ENCODE measurements at places on chromosomes 2 and 18.

DNA sequence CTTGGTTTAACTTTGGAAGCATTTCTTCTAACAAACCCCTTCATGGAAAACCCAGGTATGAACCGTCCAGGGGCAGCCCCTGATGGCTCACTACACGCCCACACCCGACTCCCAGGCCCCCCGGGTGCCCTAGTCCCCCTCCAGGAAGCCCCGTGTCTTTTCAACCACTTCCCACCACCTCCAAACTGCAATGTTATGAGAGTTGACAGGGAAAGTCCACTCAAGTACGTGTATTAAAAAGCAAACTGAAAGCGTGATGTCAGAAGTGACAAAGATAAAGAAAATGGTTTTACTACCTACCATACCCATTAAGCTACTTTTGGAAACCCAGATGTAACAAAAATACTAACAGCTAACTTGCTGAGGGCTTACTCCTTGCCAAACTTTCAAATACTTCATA, 51.5 kb downstream of the L3MBTL4 start:
- DNase-seq = no peak

DNA sequence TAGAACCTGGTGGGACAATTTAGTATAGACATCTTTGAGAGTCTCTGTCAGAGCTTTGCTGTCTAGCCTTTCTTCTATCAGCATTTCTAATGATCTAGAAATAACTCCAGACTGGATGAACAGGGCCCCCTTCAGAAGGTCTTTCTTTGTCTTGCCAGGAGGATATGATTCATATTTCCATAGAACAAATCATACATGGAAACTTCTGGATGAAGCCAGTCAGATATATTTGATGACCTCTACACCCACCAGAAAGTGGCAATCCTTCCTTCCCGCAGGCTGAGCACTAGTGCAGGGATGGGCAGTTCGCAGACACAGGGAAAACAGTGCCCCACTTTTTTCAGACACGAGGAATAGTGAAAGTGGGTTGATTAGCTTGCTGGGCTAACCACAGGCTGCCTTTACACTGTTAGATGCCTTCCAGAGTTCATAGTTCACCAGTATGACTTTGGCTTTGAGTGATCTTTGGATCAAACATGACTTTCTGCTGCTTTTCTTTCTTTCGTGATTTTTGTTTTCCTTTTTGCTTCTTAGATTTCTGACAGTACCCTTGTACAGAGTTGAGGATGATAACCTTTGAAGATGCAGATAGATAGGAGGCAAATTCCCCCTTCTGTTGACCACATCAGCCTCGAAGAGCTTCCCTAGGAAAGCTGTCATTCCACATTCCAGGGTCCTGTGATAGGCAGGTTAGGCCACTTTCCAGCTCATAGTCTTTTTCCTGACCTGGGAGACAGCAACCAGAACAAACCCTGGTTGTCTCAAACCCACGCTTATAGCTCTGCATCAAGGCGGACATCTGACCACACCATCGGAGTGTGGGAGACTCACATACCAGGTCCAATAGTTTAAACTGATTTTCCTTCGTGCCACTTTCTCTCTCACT, 237.0 kb downstream of the ZNF407 start:
- DNase-seq = no peak

DNA sequence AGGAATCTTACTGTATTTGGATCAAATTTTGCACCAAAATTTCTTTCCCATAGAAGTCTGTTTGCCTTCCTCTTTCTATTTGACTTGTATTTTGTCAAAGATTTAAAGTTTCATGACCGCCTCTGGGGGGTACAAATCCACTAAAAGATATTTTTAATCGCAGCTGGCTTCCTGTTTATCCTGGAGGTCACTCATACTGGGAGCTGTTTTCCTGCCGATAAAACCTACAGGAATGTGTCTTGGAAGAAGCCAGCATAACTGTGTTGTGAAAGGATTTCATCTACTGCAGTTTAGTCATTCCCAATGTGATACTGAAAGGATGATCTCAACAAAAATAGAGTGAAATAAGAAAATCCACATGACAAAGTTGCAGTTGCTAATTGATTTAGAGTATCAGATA, 184.0 kb downstream of the RIT2 start:
- DNase-seq = no peak

DNA sequence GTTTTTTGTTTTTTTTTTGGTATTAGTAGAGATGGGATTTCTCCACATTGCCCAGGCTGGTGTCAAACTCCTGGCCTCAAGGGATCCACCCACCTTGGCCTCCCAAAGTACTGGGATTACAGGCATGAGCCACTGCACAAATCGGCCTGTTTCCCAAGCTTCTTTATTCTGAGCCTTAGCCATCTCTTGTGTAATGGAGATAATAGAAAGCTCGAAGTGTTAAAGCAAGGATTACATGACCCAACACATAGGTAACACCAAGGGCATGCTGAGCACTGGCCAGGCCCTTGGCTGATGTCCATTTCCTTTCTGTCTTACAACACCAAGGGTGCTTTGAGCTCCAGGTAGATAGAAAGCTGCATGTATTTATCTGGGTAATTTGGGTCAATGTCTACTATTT, 187.8 kb upstream of the MEX3C start:
- no peak for DNase-seq

- no peak for DNase-seq
These were observed 69.6 kb downstream of the SNTG2 start for GRCh38 chr2:1020206-1020605.

- DNase-seq = no peak
These were observed 176.2 kb upstream of the HDAC4 start for GRCh38 chr2:239576784-239577685.

- no peak for DNase-seq
These were observed 396.3 kb downstream of the IRS1 start for GRCh38 chr2:226403369-226403768.

DNA sequence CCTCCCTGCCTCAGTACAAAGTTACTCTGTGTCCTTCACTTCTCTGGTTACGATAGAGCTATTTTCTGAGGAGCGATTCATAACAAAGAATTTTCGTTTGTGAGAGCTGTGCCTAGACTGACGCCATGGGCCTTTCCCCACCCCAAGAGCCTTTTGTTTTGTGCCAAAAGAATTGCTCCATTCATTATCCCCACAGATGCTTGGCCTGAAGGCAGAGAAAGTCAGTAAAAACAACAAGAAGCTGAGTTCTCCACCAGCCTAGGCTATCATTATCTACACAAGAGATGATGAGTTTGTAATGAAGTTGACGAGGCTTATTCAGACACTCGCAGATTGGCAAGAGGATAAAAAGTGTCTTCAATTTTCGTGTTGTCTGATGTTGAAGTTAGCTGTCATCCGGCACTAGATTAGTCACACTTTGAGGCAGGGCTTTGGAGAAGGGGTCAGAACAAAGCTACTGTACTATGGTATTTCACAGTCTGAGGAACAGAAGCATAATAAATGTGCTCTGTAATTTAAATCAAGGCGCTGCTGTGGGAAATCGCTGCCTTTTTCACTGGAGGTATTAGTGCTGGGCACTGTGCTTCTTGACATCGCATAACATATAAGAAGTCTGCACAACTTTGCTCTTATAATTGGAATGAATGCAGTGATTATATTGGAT, 278.4 kb upstream of the FIGN start:
- DNase-seq = no peak

GRCh38 chr2:214587442-214587841, 176.6 kb downstream of the VWC2L start:
- no peak for DNase-seq

DNA sequence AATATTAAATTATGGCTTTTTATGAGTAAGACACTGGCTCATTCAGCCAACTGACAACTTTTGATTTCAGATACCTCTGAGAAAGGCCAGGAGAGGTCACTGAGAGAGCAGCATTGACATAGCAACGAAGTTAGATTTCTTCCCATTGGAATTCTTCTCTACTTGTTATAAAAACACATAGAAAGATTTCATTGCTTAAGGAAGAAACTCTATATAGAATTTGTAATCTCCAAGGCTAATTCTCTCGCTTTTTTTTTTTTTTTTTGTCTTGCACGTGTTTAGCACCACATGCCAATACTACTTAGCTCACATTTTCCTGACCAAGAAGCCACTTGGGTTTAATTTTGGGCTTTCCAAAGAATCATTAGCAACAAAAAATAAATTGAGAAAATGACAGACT, 233.7 kb downstream of the CALCRL start:
- no peak for DNase-seq

DNA sequence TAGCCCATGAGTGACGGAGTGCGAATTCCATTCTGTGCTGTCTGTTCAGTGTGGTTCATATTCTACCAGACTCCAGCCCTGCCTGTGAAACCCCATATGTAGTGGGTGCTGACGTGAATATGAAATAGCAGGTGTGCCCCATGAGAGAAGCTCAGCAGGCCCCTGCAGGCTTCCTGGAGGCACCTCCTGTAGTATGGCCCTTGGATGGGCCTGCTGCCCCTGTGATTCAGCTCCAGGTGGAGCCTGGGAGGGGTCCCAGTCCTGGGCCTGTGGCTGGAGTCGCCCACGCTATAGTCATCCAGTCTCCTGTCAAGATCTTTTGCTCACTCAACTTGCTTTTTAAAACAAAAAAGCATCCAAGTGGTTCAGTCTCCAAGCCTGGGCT, 125.5 kb downstream of the GLI2 start:
- DNase-seq = no peak

GRCh38 chr2:102321941-102322719, 10.8 kb downstream of the IL1RL1 start:
- no peak for DNase-seq

- DNase-seq = no peak
These were observed 524.0 kb downstream of the CMPK2 start for GRCh38 chr2:6341588-6342129.

- no peak for DNase-seq
These were observed 45.2 kb downstream of the CYP1B1 start for GRCh38 chr2:38030635-38031355.

DNA sequence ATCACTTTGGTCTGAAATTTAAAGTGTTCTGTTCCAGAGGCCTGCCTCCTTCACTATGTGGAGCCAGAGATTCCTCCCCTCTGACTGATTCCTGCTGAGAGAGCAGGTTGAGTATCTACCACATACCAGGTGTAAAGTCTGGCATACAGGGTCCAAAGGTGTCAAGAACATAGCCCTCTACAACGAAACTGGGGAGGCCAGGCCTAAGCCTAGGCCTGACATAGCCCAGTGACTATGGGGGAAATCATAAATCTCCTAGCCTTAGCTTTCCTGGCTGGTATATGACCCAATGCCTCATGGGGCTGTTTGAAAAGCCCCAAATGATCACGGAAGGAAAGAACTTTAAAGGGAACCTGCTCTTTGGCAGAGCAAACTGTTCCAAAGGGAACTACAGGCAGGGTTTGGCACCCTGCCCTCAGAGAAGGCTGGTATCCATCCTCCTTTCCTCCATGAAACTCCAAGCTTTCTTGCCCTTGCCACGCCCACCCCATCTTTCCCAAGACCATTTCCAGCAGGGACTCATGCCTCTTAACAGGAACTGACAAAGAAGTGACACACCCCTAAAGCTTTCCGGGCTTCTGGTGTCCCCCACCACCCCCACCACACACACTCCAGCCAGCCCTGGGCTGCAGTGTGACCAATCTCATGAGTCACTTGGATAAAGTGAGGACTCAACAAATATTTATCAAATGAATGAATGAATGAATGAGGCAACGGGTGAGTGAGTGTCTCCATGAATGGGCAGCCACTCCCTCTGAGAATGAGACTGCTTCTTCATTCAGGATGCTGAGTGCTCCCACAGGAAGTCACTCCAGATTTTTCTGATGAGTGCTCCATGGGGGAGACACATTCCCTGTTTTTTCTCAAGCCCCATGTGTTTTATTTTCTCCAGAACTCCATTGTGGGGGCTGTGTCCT, 114.5 kb upstream of the STPG4 start:
- DNase-seq = no peak

DNA sequence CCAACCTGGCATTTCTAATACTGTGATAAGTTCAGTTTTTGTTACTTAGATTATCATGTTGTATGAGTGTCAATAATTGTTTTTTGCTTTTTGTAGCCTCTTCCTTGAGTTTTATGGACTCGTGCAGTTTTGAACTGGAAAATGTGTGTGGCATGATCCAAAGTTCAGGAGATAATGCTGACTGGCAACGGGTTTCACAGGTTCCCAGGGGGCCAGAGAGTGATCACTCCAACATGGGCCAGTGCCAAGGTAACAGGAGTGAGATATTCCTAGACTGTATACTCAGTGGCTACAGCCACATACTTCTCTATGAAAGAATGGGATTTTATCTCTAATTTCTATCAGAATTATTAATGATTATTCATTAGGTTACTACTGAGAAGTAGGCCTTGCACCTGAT, 18.2 kb downstream of the MEP1B start:
- no peak for DNase-seq

DNA sequence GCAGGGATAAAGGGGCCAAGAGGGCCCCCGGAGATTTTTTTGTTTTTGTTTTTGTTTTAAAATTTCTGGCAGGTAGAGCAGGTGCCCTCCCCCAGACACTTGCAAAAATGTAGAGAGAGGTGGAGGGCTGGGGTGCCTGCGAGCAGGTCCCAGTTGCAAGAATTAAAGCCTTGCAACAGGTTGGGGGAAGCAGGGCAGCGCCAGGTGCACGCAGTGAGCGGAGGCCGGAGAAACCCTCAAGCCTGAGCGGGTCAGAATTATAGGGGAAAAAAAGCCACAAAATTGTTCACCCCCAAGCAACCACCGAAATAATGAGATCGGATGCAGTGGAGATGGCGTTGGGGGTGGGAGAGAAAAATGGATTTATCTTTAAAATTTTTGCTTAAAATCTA, 527 bp downstream of the IGFBP5 start:
- no peak for DNase-seq

DNA sequence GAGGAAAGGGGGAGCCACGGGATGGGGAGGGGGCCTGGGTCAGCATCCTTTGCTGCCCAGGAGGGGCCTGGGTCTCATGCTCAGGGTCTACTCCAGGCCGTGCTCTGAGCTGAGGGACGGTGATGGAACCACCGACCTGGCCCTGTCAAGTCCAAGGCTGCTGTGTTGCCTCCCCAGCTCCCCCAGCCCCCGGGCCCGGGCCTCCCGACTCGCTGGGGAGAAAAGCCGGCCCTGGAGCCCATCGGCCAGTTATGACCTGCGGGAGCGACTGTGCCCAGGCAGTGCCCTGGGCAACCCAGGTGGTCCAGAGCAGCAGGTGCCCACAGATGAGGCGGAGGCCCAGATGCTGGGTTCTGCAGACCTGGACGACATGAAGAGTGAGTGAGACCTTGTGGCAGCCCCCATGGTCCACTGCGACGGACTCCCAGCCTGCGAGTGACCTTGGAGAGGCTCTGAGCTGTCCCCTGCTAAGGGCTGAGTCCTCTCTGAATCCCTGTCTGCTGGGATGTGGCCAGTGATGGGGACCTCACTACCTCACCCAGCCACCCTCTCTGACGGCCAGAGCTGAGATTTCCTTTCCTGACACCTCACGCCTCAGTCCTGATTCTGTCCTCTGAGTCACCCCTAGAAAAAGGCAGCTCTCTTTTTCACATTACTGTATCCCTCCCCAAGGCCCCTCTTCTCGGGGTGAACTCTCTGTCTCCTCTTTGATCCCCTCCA, 2.7 kb downstream of the SLC4A3 start:
- no peak for DNase-seq

DNA sequence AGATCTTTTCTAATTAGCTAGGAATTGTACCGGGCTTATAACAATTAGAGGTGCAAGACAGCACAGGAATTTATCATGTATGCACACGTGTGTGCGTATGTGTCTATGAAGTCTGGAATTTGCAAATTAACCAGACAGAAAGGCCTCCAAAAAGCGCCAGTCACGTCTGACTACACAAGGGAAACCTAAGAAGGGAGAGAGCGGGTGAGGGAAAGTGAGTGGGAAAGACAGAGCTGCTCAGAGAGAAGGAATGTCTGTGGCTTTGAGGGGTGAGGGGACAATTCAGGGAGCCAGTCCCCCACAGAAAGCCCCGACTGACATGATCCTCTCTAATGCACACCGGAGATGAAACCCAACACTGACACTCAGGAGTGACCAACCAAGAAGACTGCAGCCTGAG, 197.7 kb upstream of the SH3BP4 start:
- no peak for DNase-seq

GRCh38 chr2:182980115-182980514, 58.1 kb downstream of the NCKAP1 start:
- DNase-seq = no peak

Measured in NCI-H1930 (cell line).